ENCODE measurements at places on chromosomes 16 and 17. TPM values are rescaled to one million over a fixed set of nuclear protein-coding genes. Genes with fewer than 3 reads are reported as not detected.

NPIPA8 gene
- 104 TPM for polyA plus RNA-seq

KRT37 gene
- not detected for polyA plus RNA-seq

CLEC19A gene
- polyA plus RNA-seq, result not detected

RHBDL3 gene
- 1.5 TPM for polyA plus RNA-seq

APRT gene
- 78.8 TPM for polyA plus RNA-seq

BIRC5 gene
- polyA plus RNA-seq, result 23.7 TPM

TMEM231 gene
- polyA plus RNA-seq, result 19.4 TPM

TMEM98 gene
- 228 TPM for polyA plus RNA-seq

C16orf92 gene
- polyA plus RNA-seq, result not detected

TPSD1 gene
- not detected for polyA plus RNA-seq

TAT gene
- 0.03 TPM for polyA plus RNA-seq

ZNF205 gene
- polyA plus RNA-seq, result 14.6 TPM

- DNase-seq, result no peak
Observed at GRCh38 chr17:27520491-27521185, 64.4 kb downstream of the KSR1 start.

GRCh38 chr17:34255381-34255732, 272 bp downstream of the CCL2 start:
- DNase-seq, result no peak

GRCh38 chr16:7571366-7571765, 238.7 kb downstream of the RBFOX1 start:
- DNase-seq, result no peak

GRCh38 chr17:17106756-17107155, 64.5 kb downstream of the MPRIP start:
- DNase-seq, result no peak

GRCh38 chr17:39261286-39261685, 35.5 kb upstream of the STAC2 start:
- DNase-seq, result no peak

- no peak for DNase-seq
Observed at GRCh38 chr16:47568351-47568750, 107.2 kb downstream of the PHKB start.

GRCh38 chr17:69323806-69324205, 3.1 kb downstream of the ABCA5 start:
- DNase-seq, result no peak

GRCh38 chr17:13597723-13598347, 3.9 kb downstream of the HS3ST3A1 start:
- DNase-seq, result no peak

DNA sequence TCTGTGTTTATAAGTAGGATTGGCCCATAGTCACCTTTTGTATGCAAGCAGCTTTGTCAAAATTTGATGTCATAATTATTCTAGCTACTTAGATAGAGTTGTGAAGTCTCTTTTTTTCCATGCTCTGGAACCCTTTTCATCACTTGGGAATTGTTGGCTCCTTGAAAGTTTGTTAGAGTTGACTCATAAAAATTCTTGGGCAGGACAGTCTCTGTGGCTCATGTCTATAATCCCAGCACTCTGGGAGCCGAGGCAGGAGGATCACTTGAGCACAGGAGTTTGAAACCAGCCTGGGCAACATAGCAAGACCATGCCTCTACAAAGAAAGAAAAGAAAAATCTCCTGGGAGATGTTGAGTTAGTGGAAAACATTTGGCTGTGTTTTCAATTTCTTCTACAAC, 45.7 kb upstream of the MRC2 start:
- no peak for DNase-seq

DNA sequence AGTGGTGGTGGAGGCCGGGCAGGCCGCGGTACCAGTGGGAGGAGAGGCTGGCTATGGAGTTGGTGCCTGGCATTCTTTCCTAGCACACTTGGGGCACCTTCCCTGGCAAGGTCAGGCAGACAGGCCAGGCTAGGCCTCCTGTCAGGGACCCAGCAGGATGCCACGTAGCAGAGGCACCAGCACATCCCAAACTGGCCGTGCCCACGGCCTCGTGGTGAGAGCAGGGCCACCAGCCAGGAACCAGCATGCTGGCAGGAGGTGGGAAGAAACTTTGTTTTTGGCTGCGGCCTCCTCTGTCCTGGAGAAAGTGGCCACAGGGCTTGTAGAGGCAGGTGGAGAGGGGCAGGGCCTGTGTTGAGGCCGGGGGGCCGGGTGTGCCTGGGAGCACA, 57.6 kb upstream of the CBFA2T3 start:
- no peak for DNase-seq

DNA sequence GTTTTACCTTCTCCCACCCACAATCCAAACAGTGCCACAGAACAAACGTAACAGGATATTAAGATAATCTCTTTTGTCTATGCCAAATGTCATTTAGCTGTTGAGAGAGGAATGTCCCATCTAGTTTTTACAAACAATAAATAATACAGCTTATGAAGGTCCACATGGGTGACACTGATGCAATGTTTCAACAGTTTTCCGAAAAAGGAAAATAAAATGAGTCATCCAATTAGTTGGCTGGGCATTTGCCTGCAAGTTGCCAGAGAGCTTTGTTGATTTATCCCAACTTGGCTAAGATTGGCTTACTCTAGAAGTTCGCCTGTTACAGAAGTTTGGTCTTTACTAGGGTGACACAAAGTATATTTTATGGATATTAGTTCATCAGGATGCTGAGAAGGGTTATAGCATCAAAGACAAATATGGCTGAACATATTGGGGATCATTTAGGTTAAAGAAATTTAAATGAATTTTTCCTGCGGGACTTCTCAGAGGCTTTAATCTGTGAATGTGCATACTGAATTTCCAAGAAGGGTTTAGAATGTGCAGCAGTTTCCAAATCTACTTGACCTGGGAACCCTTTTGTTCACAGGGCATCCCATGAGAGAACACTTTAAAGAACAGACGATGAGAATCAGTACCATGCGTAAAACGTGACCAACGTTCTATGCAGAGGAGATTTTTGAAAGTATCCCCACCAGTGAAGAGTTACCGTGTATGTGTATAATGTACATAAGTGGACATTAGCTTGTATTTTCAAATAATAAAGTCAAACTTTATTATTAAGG, 73.1 kb downstream of the CDH13 start:
- no peak for DNase-seq

DNA sequence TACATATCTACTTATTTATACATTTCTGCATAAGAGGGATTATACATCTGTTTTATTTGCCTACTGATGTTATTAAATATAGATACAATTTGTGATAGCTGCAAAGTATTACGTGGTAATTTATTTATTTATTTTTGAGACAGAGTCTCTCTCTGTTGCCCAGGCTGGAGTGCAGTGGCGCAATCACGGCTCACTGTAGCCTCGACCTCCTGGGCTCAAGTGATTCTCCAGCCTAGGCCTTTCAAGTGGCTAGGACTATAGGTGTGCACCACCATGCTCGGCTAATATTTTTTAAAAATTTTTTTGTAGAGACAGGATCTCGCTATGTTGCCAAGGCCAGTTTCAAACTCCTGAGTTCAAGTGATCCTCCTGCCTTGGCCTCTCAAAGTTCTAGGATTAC, 35.5 kb downstream of the NFAT5 start:
- no peak for DNase-seq

GRCh38 chr16:53689636-53690035, 14.0 kb downstream of the RPGRIP1L start:
- no peak for DNase-seq

- DNase-seq, result peak; percentile 46
Observed at GRCh38 chr16:30121741-30122571, 1.1 kb downstream of the MAPK3 start.

DNA sequence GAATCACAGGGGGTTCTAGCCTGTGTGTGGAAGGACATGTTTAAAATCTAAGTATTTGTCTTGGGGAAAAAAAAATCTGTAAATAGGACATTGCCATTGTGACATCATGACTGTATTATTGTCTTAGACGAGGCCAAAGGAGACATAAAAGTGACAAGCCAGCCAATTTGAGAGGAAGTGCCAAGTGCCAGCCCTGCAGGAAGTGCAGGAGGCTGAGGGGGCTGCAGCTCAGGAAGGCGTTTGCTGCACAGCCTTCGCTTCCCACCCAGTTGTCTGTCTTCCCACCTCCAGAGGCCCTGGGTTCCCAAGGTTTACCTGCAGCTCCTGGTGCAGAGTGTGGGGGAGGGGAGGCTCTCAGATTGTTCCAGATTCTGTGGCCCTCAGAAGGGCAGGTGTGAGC, 1.3 kb downstream of the ADCY7 start:
- DNase-seq, result no peak

DNA sequence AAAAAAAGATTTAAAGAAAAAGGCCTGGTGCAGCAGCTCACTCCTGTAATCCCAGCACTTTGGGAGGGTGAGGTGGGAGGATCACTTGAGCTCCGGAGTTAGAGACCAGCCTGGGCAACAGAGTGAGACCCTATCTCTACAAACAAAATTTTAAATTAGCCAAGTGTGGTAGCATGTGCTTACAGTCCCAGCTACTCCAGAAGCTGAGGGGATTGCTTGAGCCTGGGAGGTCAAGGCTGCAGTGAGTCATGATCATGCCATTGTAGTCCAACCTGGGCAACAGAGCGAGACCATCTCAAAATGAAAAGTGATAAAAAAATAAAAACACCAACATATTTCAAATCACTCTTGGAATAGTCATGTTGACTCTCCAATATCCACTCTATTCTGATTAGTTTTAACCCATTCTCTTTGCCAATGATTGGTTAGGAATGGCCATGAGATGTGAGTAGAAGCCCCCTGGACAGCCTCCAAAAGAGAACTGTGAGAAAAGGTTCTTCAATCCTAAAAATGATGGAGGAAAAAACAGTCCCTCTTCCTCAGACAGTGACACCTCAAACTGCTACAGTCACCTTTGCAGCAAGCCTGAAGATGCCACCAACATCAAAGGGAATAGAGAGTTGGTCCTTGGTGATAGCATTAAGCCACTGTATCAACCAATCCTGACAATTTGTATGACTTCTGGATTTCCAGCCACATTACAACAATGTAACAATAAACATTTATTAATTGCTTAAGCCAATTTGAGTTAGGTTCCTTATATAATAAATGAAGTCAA, 2.9 kb upstream of the KANSL1 start:
- no peak for DNase-seq

- DNase-seq, result no peak
Observed at GRCh38 chr16:57938936-57939871, 31.7 kb downstream of the CNGB1 start.

DNA sequence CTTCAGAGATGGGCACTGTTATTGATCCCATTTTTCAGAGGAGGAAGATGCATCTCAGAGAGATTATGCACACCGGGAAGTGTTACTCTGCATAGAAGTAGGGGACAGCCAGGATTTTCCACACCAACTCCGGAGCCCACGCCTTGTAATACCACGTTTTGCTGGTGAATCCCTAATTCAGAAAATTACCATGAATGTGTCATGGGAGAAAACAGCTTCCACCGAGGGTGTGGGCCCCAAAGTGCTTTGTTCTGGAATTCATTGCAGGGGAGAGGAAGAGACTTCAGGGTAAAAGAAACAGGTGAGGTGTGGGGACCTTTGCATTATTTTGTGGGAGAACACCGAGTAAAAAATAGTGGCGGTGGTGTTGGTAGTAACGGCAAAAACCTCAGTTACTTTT, 1051.4 kb upstream of the RBFOX1 start:
- no peak for DNase-seq

DNA sequence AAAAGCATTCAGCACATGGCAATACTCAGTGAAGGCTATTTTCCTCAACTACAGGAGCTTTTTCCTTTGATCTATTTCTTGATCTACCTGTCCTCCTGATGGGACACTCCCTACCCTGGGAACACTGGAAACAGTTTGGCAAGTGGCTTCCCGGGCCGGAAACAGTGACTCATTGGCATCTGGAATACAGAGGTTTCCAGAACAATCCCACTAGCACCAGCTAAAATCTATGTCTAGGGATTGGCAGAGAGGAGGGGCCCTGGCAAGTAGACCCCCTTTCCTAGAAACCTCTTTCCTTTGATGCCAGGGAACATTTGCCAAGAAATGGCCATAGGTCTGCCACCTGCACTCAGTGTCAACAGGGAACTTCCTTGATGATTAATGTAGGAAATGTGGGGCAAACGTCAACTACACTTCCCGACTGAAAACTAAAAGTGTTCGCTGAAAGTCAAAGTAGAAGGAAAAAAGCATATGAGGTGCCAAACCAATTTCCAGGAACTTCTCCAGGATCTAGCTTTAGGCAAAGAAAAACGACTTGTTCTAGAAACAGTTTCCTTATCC, 30.4 kb upstream of the FBXW10B start:
- DNase-seq, result no peak

DNA sequence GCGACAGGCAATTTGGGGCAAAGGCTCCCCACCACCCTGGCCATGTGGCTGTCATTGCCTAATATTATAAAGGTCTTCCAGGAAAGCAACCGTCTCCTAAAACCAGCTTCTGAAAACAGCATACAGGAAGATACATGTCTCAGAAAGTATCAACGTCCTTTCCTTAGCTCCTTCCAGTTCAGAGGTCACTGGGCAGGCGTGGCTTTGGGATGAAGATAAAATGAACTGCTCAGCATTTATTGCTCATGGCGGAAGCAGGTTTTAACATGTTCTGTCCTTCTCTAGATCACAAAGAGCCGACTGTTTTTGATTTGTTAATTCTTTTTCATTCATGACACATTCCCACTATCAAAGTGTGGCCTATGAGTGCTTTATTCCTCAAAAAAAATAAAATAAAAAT, 8.0 kb downstream of the CFAP20 start:
- no peak for DNase-seq

- no peak for DNase-seq
Observed at GRCh38 chr16:25034911-25035310, 19.7 kb upstream of the ARHGAP17 start.

- no peak for DNase-seq
Observed at GRCh38 chr16:20247076-20247475, 80.2 kb downstream of the GP2 start.

DNA sequence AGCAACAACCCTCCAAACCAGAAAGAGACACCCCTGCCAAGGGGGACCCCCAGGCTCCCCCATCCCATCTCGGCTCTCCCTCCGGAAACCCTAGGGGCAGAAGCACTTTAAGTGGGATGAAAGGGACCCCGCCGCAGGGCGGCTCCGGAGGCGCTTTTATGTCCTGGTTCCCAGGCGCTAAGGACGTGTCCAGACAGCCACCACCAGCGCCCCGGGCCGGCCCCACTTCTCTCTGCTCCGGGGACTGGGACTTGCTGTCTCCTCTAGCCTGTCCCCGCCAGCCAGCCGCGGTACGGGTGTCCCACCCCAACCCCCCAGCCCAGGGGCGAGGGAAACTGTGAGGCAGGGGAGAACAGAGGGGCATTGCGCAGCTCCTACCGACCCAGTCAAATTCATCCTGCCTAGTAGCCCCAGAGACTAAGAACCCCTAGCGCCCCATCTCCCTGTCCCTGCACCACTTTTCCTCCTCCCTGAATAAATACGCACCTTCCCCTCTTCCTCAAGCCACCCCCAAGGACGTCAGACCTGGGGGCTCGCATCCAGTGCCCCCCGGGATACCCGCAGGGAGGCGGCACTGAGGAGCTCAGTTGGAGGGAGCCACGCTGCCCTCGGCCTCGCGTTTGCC, 4.1 kb downstream of the SP6 start:
- no peak for DNase-seq

GRCh38 chr16:80265624-80266306, 275.0 kb upstream of the DYNLRB2 start:
- no peak for DNase-seq

- no peak for DNase-seq
Observed at GRCh38 chr17:40418428-40418706, 671 bp upstream of the TOP2A start.
